ENCODE measurements at places on chromosomes 2 and 18.

DNA sequence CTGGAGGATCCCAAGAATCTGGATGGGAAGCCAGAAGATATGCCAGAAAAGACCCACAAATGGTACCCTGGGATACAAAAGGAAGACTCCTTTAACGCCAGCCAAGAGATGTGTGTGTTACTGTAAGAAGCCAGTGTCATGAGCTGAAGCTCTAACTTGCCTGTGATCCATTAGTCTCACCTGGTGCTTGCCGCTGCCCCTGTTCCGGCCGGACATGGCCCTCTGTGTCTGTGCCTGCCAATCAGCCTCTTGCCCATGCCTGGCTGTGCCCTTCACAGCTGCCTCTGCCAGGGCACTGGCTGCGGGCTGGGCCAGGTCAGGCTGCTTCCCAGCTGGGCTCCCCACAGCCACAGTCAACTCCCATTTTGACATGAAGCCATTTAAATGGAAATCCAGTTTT is 55.4 kb downstream of the POU3F3 start:
- DNase-seq, result no peak

DNA sequence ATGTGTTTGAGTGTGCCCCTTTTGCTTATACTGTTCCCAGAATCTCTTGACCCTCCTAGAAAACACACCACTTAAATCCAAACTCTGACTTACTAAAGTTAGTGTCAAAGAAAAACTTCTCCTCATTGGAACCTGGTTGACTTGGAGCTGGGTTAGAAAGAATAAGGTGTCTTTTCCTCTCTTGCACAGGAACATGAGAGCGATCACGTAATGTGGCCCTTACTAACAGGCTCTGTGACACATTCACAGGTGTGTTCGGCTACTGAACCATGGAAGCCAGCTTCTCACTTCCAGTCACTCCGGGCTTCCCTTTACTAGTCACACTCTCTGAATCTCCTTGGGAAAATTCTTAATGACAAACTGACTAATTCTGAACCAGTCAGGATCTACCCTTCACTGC is 5.4 kb upstream of the POU3F3 start:
- DNase-seq, result no peak

- no peak for DNase-seq
These were observed 2.4 kb upstream of the ARID5A start for GRCh38 chr2:96534141-96534540.

DNA sequence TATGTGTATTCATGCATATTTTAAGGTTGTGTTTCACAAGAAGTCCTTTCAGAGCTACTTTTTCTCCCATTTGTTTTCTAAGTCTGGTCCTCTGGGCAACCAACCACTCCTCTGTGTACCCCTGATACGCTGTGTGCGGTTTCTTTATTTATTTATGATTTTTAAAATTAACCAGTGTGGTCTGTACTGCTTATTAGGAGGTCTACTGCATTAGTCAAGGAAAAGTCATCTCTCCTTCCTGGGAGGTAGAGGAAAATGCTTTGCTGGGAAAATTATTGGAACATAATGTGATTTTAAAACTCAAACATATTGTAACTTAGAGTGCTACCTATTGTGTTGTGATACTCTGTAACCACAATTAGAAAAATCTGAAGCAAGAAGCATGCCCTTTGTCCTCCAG is 1404.3 kb downstream of the SUCLG1 start:
- DNase-seq, result no peak

DNA sequence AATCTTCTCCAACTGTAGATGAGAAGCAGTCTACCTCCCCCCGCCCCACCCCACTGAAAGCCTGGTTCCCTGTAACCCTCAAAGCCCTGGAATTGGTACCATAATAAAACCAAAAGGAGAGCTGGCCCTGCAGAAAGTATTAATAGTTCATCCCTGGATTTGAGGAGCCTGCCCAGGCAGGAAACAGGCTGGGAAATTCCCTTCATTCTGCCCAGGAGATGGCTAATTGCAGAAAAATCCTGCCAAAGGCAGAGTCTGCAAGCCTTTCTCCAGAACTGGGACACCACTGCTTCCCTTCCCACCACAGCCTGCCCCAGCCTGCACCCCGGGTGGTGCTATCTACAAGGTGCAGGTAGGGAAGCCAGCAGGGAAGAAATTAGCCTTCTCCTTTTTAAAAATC is 16.3 kb downstream of the GKN2 start:
- no peak for DNase-seq

- DNase-seq, result no peak
These were observed 117.7 kb downstream of the GREB1L start for GRCh38 chr18:21359746-21360145.

- DNase-seq, result no peak
These were observed 282.6 kb downstream of the STK39 start for GRCh38 chr2:167964650-167965413.

GRCh38 chr2:133581010-133581760 is 12.9 kb upstream of the NCKAP5 start:
- DNase-seq, result no peak

GRCh38 chr2:162012565-162013058 is 61.4 kb downstream of the DPP4 start:
- DNase-seq, result no peak

DNA sequence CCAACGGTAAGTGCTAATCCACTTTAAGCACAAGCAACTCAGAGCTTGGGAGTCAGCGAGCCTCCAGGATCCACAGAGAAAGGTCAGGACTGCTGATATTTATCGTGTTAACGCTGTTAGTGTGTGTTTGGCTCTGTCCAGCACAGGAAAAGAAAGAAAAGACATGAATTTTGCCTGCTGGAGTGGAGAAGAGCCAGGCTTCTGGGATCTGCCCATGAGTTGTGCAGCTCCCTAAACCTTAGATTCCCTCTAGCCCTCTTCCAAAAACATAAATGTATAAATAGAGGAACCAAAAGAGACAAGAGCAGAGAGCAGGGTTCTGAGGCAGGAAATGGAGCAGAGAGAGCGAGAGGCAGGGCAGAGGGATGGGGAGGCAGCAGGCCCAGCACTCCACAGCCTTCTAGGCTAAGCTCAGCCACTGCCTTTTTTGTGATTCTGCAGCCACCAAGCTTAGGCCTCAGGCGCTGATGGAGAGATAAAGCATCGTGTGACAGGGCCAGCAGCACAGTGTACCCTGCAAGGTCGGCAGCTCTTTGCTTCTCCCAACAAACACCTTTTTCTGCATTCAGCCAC is 14.5 kb upstream of the MAT2A start:
- DNase-seq, result peak; percentile 31

GRCh38 chr2:11339508-11340083 is 4.8 kb downstream of the ROCK2 start:
- DNase-seq, result no peak

GRCh38 chr18:40937386-40937785 is 1017.6 kb upstream of the PIK3C3 start:
- DNase-seq, result no peak

Data from NCI-H526 (cell line).